IPS DF 6.9 (cell line): ENCODE measurements at places on chromosomes 7 and 10.

DNA sequence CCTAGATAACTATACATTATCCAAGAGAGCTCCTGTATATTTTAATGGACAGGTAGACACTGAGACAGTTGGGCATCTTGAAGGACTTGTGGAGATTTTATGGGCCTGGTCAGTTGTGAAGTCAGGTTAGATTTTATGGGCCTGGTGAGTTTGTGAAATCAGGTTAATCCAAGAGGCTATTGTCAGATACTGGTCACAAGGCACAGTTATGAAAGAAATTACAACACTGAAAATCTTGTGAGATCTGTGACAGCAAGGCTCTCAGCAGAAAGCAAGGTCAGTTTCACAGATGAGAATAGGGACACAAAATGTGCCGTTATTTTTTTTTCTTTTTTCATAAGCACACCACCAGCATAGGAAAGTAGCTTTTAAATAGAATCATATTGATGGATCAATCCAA lies 167.6 kb downstream of the VTI1A start:
- DNase-seq, result no peak

DNA sequence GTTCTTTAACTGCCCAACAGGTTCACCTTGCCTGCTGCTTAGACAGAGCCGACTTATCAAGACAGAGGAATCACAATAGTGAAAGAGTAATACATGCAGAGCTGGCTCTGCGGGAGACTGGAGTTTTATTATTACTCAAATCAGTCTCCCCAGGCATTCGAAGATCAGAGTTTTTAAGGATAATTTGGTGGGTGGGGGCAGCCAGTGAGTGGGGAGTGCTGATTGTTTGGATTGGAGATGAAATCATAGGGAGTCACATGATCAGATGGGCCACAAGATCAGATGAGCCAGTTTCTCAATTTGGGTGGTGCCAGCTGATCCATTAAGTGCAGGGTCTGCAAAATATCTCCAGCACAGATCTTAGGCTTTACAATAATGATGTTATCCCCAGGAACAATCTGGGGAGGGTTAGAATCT lies 131.3 kb downstream of the AKR1D1 start:
- DNase-seq, result no peak

DNA sequence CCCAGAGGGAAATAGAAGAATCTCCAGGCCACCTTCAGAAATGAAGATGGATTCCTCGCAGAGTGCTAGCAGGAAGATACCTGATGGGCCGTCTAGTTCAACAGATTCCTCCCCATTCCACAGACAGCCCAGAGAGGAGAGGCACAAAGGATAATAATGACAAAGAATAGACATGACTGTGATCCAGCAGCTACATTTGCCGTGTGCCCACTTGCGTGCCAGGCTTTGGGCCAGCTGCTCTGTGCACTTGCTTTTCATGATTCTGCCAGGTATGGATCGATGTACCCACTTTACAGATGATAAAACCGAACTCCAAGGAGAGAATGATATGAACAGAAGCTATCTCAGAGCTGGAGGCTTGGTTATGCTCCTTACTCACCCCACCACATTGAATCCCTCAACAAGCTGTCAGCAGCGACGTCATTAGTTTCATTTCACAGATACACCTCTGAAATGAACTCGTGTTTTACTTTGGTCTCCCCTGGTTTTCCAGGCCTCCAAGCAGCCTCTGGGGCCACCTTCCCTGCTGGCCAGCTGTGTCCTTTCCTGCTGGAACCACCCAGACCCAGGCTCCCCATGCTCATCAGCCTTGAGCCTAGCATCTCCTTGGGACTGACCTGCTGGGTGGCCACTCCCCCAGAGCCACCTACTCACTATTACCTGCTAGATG lies 11.9 kb upstream of the WDFY4 start:
- DNase-seq, result no peak

DNA sequence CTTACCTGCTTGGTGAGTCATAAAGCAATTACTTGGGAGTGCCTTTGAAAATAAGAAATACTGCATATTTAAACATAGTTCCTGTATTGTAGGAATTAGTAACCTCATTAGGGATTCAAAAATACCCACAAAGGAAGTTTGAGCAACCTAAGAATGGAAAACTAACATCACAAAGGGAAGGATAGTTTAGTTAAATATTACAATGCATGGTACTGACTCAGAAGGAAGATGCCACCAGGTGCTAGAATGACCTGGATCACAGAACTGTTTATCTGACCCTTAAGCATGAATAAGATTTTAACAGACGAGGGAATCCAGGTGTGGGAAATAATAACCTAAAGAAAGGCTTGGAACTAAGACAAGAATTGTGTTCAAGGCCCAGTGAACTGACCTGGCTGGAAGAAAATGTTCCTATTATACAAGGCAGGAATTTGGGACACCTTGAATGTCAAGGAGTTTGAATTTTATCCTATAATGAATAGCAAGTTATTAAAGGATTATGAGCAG lies 106.4 kb downstream of the GSAP start:
- no peak for DNase-seq

DNA sequence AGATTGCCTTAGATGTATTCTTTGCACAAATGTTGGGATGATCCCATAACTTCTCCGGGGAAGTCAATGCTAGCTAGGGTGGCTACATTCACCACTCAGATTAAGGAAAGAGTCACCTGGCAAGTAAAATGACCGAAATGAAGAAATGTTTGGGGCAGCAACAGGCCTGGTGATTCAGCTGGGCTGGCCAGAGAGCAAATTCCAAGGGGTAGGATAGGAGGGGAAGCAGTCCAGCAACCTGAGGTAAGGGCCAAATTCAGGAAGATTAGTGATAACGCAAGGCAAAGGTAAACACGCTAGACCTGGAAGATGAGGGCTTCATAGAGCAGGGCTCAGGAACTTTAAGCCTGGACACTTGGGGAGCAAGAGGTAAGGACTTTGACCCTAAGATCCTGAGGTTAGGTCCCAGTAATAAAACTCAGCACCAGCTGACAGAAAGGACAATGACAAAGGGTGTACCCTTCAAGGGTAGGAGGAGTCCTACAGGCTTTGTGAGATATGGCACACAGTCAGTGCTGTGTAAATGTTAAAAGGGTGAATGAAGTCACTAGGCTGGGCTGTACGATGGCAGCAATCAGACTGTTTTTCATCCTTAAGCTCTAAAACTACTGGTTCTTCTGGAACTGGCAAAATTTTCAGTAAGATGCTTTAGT lies 22.7 kb upstream of the SMNDC1 start:
- DNase-seq, result no peak

DNA sequence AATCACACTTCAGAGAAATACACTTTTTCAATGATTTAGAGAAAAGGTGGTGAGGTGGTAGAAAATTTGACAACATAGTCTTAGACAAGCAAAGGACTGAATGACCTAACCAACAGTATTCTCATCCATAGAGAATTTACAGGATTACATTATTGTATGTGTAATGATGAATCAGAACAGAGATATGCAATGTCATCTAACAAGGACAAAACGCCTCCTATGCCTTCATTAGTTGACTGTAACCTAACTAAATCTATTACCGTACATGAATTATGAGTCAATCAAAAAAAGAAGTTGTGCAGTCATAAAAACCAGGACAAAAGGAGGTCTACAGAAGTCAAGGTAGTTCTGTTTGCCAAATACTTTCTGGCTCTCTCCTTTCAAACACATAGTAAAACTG lies 66.5 kb downstream of the RAB11FIP2 start:
- no peak for DNase-seq

- DNase-seq, result no peak
Observed at GRCh38 chr10:15784662-15785300, 65.1 kb upstream of the ITGA8 start.

- no peak for DNase-seq
Observed at GRCh38 chr7:137258552-137258951, 85.0 kb downstream of the PTN start.

DNA sequence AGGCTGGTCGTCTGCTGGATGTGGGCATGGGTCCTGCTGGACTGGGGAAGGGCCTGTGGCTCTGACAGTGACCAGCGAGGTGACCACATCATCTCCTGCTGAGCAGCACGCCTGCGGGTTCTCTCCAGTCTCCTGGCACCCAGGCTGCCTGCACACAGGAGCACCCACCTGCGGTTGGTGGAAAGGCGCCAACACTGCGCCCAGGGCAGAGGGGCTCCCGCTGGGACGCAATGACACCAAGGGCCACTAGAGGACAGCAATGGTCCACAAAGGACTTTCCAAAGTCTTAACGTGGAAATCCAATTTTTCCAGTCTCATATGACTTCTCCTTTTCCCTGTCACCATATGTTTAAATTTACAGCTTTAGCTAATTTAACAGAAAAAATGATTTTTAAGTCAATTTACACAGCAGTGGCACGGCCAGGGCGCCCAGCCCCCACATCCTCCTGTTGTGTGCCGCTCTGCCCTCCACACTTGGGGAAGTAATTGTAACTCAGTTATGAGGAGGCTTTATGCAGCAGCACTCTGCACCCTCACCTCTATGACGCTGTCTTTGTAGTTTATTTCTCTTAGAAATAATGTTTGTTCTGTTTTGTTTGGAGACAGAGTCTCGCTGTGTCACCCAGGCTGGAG lies 38.1 kb downstream of the CFAP46 start:
- no peak for DNase-seq

DNA sequence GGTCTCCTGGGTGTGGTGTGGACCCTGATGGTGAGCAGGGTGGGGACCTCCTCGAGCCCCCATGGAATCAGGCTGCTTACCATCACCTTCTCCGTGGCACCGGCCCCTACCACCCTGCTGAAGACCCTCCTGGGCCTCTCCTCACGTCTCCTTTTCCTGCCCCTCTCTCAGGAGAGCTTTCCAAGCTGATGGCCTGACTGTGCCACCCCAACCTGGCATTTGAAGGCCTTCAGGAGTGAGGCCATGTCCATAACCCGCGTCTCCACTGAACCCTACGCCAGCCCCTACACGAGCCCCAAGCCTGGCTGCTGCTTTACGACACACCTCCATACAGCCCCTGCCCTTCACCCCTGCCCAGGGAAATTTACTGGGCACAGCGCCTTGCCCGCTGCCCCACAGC lies 55.4 kb downstream of the ZRANB1 start:
- no peak for DNase-seq

DNA sequence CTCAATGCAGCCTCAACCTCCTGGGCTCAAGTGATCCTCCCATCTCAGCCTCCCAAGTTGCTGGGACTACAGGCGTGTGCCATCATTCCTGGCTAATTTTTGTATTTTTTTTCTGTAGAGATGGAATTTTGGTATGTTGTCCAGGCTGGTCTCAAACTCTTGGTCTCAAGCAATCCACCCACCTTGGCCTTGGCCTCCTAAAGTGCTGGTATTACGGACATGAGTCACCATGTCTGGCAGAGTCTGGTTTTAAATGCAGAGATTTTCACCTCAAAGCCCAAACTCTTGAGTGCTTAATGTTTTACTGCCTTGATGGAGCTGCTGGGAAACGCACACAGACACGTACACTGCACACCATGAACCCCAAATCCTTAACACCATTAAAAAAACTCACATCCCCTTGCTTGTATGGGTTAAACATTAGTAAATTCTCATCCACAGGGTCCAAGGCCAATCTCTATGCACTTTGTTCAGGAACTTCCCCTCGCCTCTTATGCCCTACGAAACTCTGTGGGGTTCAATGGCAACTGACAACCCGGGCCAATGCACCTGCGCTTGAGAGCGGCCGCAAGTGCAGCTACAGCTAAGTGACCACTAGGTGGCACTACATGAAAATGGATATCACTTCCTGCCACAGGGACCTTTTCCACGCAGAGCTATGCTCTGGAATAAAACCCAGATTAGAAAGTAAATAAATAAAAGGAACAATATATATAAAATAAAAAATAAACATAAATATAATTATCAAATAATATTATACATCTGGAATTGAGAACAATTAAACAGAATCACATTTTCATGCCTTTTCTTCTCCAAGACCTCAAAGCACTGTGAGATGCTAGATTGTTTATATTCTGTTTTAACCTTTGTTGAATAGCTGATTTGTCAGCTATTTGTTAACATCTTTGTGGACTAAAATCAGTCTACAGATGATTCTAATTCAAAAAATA lies 66.9 kb upstream of the AFAP1L2 start:
- DNase-seq, result no peak

GRCh38 chr10:15433850-15434537 lies 62.9 kb upstream of the FAM171A1 start:
- DNase-seq, result peak; percentile 41

- no peak for DNase-seq
Observed at GRCh38 chr10:11782793-11783557, 40.2 kb upstream of the PROSER2 start.

- no peak for DNase-seq
Observed at GRCh38 chr7:97078023-97078969, 39.2 kb upstream of the SDHAF3 start.
